Stimulated activated CD4-positive, alpha-beta T cell treated with anti-CD3 and anti-CD28 coated beads, Interleukin-15, amount 100 ng/mL, for 48 hours (primary cell): ENCODE measurements at places on chromosomes 2 and 18.

DNA sequence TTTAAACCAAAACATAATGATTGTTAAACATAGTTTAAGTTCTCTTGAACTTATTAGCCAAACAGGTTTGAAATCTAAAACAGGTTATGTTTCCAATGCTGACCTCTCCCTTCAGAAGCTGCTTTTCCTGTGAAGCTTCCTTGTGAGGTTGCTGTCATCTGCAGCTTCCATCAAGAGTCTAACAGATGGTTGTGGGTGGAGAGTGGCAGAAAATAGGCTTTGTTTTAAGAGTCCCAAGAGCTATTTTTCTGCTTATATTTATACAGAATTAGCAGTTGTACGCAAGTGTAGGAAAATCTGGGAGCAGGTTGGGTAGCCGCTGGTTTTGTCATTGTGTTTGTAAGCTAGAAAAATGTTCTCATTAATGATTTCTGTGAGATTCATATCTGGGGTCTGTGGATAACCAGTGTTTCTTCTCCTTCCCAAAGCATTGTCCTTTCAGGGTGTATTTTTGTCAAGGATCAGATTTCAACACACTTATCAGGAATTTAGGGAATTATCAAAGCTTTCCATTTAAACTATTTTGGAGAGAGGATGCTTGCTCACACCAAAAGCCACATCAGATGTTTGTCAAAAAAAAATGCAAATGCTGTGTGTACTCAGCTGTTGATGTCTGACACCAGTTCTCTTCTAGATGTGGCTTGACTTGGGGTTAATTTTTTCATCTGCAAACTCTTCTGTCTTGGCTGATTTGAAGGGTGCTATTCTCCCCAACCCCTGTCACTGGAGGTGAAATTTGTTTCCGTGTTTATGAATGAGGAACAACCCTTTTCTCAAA lies 78.1 kb upstream of the KIF5C start:
- DNase-seq, result no peak

GRCh38 chr2:56666777-56667176 lies 483.0 kb downstream of the CCDC85A start:
- DNase-seq, result no peak

- no peak for DNase-seq
These were observed 9.1 kb upstream of the C1GALT1C1L start for GRCh38 chr2:43685357-43685756.

DNA sequence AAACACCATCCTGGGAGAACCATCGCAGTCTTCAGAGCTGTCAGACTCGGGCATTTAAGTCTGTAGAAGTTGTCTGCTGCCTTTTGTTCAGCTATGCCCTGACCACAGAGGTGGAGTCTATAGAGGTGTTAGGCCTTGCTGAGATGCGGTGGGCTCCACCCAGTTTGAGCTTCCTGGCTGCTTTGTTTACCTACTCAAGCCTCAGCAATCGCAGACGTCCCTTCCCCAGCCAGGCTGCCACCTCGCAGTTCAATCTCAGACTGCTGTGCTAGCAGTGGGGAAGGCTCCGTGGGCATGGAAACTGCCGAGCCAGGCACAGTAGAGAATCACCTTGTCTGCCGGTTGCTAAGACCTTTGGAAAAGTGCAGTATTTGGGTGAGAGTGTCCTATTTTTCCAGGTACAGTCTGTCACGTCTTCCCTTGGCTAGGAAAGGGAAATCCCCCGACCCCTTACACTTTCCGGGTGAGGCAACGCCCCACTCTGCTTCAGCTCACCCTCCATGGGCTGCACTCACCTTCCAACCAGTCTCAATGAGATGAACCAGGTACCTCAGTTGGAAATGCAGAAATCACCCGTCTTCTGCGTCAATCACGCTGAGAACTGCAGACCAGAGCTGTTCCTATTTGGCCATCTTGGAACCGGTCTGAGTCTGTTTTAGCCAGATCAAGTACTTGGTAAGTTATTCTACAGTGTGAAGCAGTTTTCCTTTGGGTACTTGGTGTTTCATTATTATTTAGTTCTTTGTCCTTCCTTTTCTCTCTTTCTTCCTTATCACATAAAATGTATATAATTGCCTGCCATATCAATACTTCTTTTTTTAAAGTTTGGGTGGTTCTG lies 71.5 kb downstream of the CDC42EP3 start:
- DNase-seq, result no peak

- DNase-seq, result no peak
These were observed 27.6 kb downstream of the PLEKHB2 start for GRCh38 chr2:131132729-131133128.

- no peak for DNase-seq
These were observed 394.9 kb upstream of the TRIB2 start for GRCh38 chr2:12321886-12322285.

GRCh38 chr2:240142859-240143258 lies 2.4 kb upstream of the OTOS start:
- no peak for DNase-seq

DNA sequence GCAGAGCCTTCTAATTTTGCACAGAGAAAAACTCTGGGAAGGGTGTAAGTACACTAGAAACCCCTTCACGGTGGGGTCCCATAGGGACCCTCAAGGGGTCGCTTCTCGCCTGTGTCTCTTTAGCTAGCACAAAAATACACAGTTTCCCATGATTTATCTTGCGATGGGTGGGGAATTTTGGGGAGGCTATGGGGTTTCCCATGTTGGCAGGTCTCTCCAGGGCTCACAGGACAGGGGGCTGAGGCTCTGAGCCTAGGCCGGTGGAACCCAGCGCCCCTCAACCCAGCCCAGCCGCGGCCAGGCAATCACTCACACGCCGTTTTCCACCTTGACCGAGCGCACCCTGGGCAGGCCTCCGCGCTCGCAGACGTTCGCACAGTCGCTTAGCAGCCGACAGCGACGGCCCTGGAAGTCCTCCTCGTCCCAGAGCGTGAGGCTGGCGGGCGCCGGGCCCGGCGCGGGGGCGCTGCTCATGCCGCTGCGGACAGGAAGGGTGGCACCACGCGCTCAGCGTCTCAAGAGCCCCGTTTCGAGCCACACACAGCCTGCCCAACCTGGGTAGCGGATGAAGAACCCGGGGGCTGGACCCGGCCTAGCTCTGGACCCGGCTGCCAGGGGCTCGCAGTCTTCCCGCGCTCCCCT lies 398 bp downstream of the CRYBA2 start:
- DNase-seq, result no peak

GRCh38 chr2:127674241-127675209 lies 805 bp downstream of the LIMS2 start:
- DNase-seq, result no peak

- no peak for DNase-seq
These were observed 43.6 kb downstream of the MC2R start for GRCh38 chr18:13871701-13872100.

DNA sequence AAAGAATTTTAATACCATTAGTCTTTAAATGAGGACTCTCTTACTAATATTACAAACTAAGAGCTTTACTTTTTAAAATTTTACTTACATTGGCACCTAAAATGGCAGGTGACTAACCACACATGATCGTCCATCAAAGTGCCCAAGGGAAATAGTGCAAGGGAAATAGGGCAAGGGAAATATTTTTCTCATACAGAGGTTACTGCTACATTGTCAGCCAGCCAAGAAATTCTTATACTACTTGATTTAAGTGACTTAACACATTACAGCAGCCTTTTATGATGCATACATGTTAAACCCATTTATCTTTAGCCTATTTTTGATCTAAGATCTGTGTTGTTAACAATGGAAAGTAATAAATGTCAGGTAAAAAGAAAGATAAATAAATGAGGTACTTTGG lies 587.2 kb upstream of the PKDCC start:
- no peak for DNase-seq

- DNase-seq, result no peak
These were observed 36.8 kb downstream of the KCNG3 start for GRCh38 chr2:42457011-42457410.

GRCh38 chr18:9726936-9727335 lies 18.8 kb downstream of the RAB31 start:
- no peak for DNase-seq

DNA sequence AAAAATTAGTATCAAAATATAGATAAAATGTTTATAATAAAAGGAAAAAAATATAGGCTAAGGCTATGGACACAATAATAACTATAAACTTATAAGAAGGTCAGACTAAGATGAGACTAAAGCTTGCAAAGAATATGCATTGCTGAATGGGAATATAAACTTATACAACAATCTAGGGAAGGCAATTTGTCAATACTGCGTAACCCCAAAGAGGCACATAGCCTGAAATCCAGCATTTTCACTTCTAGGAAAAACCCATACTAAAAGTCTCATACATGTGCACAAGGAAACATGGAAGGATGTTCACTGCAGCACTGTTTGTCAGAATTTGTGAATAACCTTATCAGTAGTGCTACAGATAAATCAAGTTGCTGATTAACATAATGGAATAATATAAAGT lies 45.5 kb downstream of the FANCL start:
- no peak for DNase-seq

DNA sequence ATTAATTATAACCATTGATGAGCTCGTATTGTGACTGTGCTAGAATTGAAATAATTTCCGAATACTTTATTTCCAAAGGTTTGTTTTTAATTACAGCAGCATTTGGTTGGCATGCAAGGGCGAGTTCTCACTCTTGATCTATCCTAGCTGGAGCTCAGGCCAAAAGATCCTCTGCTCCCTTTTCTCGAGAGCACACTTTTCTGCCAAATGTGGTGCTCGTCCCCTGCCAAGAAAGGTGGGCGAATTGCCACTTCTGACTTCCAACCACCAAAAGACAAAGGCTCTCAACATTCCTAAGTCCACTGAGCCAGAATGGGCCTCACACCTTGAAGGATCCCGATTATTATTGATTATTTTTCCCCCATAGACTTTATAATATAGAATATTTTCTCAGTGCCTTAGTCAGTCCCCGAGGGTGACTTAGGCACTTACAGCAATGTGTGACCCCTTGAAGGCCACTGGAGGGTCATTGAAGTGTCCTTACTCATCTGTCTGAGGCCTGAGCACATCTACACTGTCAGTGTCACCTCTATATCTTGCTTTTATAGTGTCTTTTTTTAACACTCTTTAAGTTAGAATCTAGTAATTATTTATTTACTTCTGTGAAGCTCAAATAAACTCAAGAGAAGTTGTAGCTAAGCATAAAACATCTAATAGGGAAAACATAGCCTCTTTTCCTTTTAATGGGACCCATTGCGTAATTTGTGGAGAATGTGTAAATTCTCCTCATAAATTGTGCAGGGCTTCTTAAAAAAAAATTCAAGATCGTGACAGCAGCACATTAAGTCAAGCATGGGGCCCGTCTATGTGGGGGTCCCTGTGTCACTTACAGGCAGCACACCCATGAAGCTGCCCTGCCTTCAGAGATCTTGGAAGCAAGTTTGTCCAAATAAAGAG lies 98.3 kb downstream of the MEIS1 start:
- DNase-seq, result no peak

DNA sequence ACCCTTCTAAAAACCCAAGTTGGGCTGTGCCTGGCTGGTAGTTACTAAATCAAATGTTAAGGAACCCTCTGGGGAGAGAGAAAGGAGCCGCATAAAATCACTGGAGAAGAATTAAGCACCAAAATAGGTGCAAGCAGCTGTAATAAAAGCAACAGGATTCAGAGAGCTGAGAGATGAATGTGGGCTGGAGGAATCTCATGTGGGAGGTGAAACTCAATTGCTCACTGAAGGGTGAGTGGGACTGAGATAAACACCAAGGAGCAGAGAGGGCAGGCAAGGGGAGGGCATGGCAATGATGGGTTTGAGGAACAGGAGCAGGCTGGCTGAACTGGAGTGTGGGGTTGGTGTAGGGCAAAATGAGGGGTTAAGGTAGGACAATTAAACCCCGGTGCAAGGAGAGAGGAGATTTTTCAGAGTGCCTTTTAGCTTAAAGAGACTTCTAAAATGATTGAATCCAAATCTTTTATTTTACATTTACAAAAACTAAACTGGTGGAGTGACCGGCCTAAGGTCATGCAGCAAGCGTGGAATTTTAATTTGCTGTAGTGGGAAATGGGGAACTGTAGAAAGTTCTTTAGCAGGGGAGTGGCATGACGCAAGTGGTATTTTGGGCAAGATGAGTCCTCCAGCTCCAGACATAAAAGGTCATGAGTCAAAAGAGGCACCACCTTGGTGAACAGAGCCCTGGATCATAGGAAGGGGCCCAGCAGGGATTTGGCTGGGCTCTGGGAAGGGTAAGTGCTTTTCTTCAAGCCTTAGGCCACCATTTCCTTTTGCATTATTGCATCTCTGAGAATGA lies 10.5 kb downstream of the PLB1 start:
- DNase-seq, result no peak

DNA sequence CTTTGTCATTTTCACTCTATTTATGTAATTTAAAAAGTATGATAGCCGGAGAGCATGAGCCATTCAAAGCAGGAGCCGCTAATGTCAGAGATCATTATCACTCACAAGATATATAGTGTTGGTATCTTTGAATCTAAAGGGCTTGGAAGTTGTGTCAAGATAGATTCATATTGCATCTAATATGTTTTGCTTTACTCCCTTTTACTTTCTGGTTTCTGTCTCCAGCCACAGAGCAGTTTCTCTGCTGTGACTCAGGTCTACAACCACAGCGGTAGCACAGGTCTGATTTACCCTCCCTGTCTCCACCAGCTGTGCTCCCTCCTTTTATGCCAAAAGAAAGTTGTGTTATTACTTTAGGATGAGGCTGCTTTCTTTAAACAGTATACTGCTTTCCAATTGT lies 424.0 kb downstream of the ARHGAP15 start:
- no peak for DNase-seq

- DNase-seq, result no peak
These were observed 6.7 kb upstream of the LCT start for GRCh38 chr2:135843671-135844070.

DNA sequence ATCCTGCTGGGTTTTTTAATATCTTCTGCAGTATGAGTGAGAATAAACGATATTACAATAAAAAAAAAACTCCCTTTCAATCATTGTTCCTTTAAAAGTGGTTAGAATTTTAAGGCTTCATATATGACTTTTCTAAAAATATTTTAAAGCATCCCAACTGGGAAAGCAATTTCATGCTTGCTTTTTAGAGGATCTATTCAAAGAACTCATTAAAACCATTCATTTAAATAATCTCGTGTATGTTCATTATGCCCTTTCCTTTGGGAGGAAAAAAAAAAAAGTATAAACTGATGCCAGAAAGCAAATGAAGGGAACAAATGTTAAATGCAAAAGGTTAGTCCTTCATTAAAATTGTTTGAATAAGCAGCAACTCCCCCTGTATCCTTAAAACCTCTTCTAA lies 81.2 kb downstream of the XIRP2 start:
- DNase-seq, result no peak

- no peak for DNase-seq
These were observed 151.8 kb downstream of the MGAT5 start for GRCh38 chr2:134405611-134406081.

DNA sequence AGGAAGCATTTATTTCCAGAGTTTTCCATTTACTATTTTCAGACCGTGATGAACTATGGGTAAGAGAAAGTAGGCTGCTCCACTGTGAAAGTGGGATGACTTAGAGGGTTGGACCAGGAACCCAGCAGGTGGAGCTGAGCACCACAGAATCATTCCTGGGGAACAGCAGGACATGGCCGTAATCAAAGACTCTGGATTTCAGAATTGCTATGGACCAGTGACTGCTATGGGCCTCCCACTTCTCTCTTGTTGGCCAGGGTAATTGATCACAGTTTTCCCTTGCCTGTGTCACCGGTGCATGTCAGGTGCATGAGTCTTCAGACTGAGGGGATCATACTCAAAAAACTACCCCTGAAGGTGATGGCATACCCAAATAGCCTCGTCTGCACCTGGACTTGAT lies 90.6 kb upstream of the GPC1 start:
- no peak for DNase-seq
